Epithelial cell of umbilical artery (primary cell): ENCODE measurements at places on chromosomes 1 and 21. TPM values are rescaled to one million over a fixed set of nuclear protein-coding genes. Genes with fewer than 3 reads are reported as not detected.

The FAM110D gene
- total RNA-seq, result 2.1 and 3.9 TPM in 2 replicates

The PPFIA4 gene
- total RNA-seq, result under 0.01 and 0.32 TPM in 2 replicates

The C1orf185 gene
- not detected in 2 replicates for total RNA-seq

The ADAM30 gene
- total RNA-seq, result not detected in 2 replicates

The TMEM269 gene
- total RNA-seq, result not detected in 2 replicates

The SHE gene
- 30.9 and 47.4 TPM in 2 replicates for total RNA-seq

The PPIAL4G gene
- not detected in 2 replicates for total RNA-seq

The RBM8A gene
- 222 and 239 TPM in 2 replicates for total RNA-seq

The DENND2D gene
- total RNA-seq, result 0.97 and 2.3 TPM in 2 replicates

The PADI2 gene
- not detected in 2 replicates for total RNA-seq

The RRP1 gene
- total RNA-seq, result 26.3 and 29.0 TPM in 2 replicates

The GBP7 gene
- not detected in 2 replicates for total RNA-seq
